ENCODE measurements at places on chromosomes 11 and 22.

DNA sequence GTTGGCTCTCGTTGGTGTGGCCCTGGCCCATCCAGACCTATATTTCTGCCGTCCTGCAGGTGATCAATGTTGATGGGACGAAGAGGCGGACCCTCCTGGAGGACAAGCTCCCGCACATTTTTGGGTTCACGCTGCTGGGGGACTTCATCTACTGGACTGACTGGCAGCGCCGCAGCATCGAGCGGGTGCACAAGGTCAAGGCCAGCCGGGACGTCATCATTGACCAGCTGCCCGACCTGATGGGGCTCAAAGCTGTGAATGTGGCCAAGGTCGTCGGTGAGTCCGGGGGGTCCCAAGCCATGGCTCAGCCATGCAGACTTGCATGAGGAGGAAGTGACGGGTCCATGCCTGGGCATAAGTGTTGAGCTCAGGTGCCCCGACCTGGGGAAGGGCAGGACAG lies 57.1 kb upstream of the PPP6R3 start:
- no peak for DNase-seq

GRCh38 chr11:75184757-75185425 lies 34.0 kb downstream of the SLCO2B1 start:
- DNase-seq = no peak

- no peak for DNase-seq
Observed at GRCh38 chr22:44159221-44159620, 21.5 kb upstream of the PARVG start.

DNA sequence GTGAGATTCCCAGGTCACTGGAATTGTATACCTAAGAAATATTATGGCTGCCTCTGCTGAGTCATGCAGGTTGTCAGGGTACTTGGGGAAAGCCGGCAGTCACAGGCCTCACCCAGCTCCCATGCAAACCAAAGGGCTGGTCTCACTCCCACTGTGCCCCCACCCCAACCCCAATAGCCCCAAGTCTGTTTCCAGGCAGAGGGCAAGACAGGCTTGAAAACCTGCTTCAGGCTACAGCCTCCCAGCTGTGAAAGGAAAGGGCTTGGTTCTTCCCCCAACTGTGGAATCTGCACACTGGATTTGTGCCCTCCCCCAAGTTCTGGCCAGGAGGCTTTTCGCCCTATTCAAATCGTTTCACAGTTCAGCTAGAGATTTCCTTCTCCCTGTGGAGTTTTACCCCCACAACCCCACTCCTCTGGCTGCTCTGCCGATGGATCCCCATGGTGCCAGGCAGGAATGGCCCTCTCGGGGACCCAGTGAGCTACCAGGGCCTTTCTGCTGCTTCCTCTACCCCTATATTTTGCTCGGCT lies 37.0 kb upstream of the ABTB2 start:
- DNase-seq = no peak

GRCh38 chr22:40486962-40487602 lies 116.7 kb downstream of the SGSM3 start:
- DNase-seq = no peak

GRCh38 chr11:27464289-27464696 lies 8.3 kb downstream of the LGR4 start:
- DNase-seq = no peak

- DNase-seq = no peak
Observed at GRCh38 chr22:40726514-40726913, 47.2 kb downstream of the MCHR1 start.

Measured in mesenteric fat pad (tissue), 1 donor.